ENCODE measurements at places on chromosomes 5 and 9. TPM values are rescaled to one million over a fixed set of nuclear protein-coding genes. Genes with fewer than 3 reads are reported as not detected.
A peak's percentile ranks its signal among the peaks of the same experiment; 100 is the strongest.

DNA sequence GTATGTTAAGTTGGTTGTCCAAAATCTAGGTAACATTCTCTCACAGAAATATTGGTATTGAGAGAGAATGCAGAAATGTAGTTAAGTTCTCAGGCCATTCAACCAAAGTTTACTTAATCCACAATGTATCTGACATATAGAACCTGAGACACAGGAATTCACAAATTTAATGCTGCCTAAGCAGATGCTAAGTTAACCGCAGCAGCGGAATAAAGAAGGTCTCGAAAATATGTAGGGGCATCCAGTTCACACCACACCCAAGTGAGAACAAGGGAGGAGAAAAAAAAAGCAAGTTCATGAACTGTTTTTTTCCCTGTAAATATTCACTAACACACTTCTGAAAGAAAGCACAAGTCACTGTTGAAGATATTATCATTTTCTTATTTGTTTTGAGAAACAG is 194.0 kb downstream of the BNC2 start:
- H3K36me3 ChIP-seq = no peaks in the 10 kb centered on the region
- no peak overlapping the region for H3K27ac ChIP-seq
- DNase-seq = no peak
- H3K27me3 ChIP-seq = peaks cover 41% of the 10 kb centered on the region
- H3K4me3 ChIP-seq = no peak overlapping the region
- no peaks in the 10 kb centered on the region for H3K4me1 ChIP-seq

- no peaks in the 10 kb centered on the region for H3K36me3 ChIP-seq
- H3K4me1 ChIP-seq = peaks cover 10% of the 10 kb centered on the region
- no peaks in the 10 kb centered on the region for H3K27me3 ChIP-seq
- H3K27ac ChIP-seq = peak overlapping the region; percentile 82
Measured at GRCh38 chr5:131810510-131811249, 13.9 kb upstream of the FNIP1 start.

GRCh38 chr5:37786862-37787519 is 52.9 kb downstream of the GDNF start:
- H3K4me3 ChIP-seq = no peak overlapping the region
- H3K4me1 ChIP-seq = no peaks in the 10 kb centered on the region
- no peaks in the 10 kb centered on the region for H3K36me3 ChIP-seq
- H3K27ac ChIP-seq = no peak overlapping the region
- DNase-seq = no peak
- no peaks in the 10 kb centered on the region for H3K27me3 ChIP-seq

- H3K36me3 ChIP-seq = no peaks in the 10 kb centered on the region
- H3K4me3 ChIP-seq = no peak overlapping the region
- no peaks in the 10 kb centered on the region for H3K27me3 ChIP-seq
Measured at GRCh38 chr9:93270976-93271375, 87.0 kb downstream of the WNK2 start.

GRCh38 chr5:24177821-24178220 is 467.0 kb downstream of the CDH10 start:
- no peak for DNase-seq
- H3K27ac ChIP-seq = no peak overlapping the region
- no peaks in the 10 kb centered on the region for H3K36me3 ChIP-seq
- no peak overlapping the region for H3K4me3 ChIP-seq

- no peaks in the 10 kb centered on the region for H3K36me3 ChIP-seq
- no peak overlapping the region for H3K4me3 ChIP-seq
- DNase-seq = peak; percentile 50
Measured at GRCh38 chr5:143041972-143042770, 272.0 kb downstream of the ARHGAP26 start.

GRCh38 chr5:61228229-61228628 is 66.0 kb upstream of the SMIM15 start:
- no peaks in the 10 kb centered on the region for H3K36me3 ChIP-seq
- H3K27ac ChIP-seq = no peak overlapping the region
- DNase-seq = peak; percentile 10
- H3K4me3 ChIP-seq = no peak overlapping the region
- no peaks in the 10 kb centered on the region for H3K27me3 ChIP-seq

GRCh38 chr5:8861764-8862163 is 684.1 kb downstream of the SEMA5A start:
- DNase-seq = no peak
- no peaks in the 10 kb centered on the region for H3K27me3 ChIP-seq
- H3K4me3 ChIP-seq = no peak overlapping the region

GRCh38 chr5:179118338-179118737 is 58.2 kb downstream of the ZNF354C start:
- no peaks in the 10 kb centered on the region for H3K36me3 ChIP-seq
- H3K27ac ChIP-seq = no peak overlapping the region
- H3K4me3 ChIP-seq = no peak overlapping the region
- DNase-seq = no peak
- H3K4me1 ChIP-seq = no peaks in the 10 kb centered on the region

DNA sequence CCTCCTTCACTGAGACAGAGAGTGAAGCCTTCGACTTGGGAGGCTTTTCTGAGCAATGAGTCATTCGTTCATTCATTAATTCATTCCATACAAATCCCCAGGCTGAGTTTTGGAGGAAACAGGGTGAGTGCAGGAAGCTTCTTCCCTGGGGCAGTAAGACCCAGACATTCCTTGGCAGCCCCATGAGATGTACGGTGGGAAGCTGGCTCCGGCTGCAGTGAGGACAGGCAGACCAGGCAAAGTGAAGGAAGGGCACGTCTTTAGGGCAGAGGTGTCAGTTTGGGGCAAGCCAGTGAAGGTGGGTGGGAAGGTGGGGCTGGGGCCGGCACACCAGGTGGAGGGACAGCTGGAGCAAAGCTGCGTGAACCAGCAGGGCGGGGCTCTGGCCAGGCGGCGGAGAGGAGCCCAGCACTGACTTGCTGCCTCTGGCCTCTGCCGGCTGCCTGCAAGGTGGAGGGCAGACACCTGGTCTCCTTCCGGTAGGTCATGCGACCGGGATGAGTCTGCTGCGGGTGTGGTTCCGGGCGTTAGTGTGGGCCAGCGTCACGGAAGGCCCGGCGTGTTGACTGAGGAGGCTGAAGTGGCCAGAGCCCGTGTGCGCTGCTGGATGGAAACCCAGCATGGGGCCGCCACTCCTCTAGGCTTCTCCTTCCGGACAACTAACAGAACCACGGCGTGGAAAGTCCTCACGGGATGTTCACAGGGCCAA is 16.6 kb downstream of the OLFM1 start:
- H3K4me1 ChIP-seq = no peaks in the 10 kb centered on the region
- no peaks in the 10 kb centered on the region for H3K27me3 ChIP-seq
- H3K36me3 ChIP-seq = no peaks in the 10 kb centered on the region

- no peaks in the 10 kb centered on the region for H3K4me1 ChIP-seq
- no peak overlapping the region for H3K4me3 ChIP-seq
- DNase-seq = peak; percentile 52
- no peaks in the 10 kb centered on the region for H3K36me3 ChIP-seq
- no peak overlapping the region for H3K27ac ChIP-seq
Measured at GRCh38 chr9:94014066-94014654, 59.0 kb upstream of the BARX1 start.

- no peaks in the 10 kb centered on the region for H3K4me1 ChIP-seq
- H3K4me3 ChIP-seq = no peak overlapping the region
- no peak overlapping the region for H3K27ac ChIP-seq
- H3K27me3 ChIP-seq = no peaks in the 10 kb centered on the region
- DNase-seq = no peak
Measured at GRCh38 chr9:108125625-108126024, 636.1 kb upstream of the KLF4 start.

GRCh38 chr9:70933321-70933720 is 188.1 kb downstream of the TRPM3 start:
- no peak overlapping the region for H3K27ac ChIP-seq
- no peaks in the 10 kb centered on the region for H3K27me3 ChIP-seq
- H3K4me3 ChIP-seq = no peak overlapping the region
- no peaks in the 10 kb centered on the region for H3K4me1 ChIP-seq
- no peaks in the 10 kb centered on the region for H3K36me3 ChIP-seq

GRCh38 chr5:62587737-62588136 is 9.1 kb downstream of the LRRC70 start:
- H3K4me1 ChIP-seq = peaks cover 3% of the 10 kb centered on the region
- DNase-seq = no peak
- no peak overlapping the region for H3K27ac ChIP-seq
- H3K27me3 ChIP-seq = no peaks in the 10 kb centered on the region
- H3K4me3 ChIP-seq = no peak overlapping the region

- H3K27ac ChIP-seq = peak overlapping the region; percentile 59
- H3K27me3 ChIP-seq = no peaks in the 10 kb centered on the region
- peaks cover 14% of the 10 kb centered on the region for H3K4me1 ChIP-seq
- no peaks in the 10 kb centered on the region for H3K36me3 ChIP-seq
Measured at GRCh38 chr9:99051406-99051805, 53.5 kb upstream of the TGFBR1 start.

DNA sequence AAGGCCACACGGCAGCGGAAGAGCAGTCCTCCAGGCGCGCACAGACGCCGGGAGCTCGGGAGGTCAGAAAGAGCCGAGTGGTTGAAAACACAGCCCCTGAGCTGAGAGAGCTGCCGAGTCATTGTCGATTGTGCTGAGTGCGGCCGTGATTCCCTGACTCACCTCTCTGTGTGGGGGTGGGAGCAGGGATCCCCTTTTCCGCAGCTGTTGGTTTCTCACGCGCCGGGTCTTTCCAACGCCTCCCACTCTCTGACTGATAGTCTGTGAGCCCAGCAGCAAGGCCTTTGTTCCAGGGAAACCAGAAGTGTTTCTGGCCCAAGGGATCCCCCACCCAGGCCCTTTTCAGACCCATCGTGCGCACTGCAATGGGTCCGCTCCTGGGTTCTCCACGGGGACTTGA is 97.3 kb downstream of the MRPL36 start:
- no peaks in the 10 kb centered on the region for H3K27me3 ChIP-seq
- H3K36me3 ChIP-seq = no peaks in the 10 kb centered on the region
- H3K27ac ChIP-seq = no peak overlapping the region
- no peak for DNase-seq
- no peak overlapping the region for H3K4me3 ChIP-seq

GRCh38 chr5:125372694-125373631 is 626.5 kb upstream of the ZNF608 start:
- H3K36me3 ChIP-seq = no peaks in the 10 kb centered on the region
- H3K4me1 ChIP-seq = peaks cover 24% of the 10 kb centered on the region
- no peak overlapping the region for H3K4me3 ChIP-seq
- no peaks in the 10 kb centered on the region for H3K27me3 ChIP-seq
- DNase-seq = peak; percentile 38
- no peak overlapping the region for H3K27ac ChIP-seq

GRCh38 chr5:136011414-136012001 is 17.3 kb upstream of the TGFBI start:
- H3K36me3 ChIP-seq = no peaks in the 10 kb centered on the region
- H3K4me3 ChIP-seq = no peak overlapping the region
- H3K27me3 ChIP-seq = peaks cover 15% of the 10 kb centered on the region
- H3K4me1 ChIP-seq = no peaks in the 10 kb centered on the region

- H3K4me3 ChIP-seq = no peak overlapping the region
- H3K4me1 ChIP-seq = peaks cover 10% of the 10 kb centered on the region
- no peaks in the 10 kb centered on the region for H3K36me3 ChIP-seq
- peaks cover 51% of the 10 kb centered on the region for H3K27me3 ChIP-seq
Measured at GRCh38 chr5:531749-532315, 7.6 kb upstream of the SLC9A3 start.

DNA sequence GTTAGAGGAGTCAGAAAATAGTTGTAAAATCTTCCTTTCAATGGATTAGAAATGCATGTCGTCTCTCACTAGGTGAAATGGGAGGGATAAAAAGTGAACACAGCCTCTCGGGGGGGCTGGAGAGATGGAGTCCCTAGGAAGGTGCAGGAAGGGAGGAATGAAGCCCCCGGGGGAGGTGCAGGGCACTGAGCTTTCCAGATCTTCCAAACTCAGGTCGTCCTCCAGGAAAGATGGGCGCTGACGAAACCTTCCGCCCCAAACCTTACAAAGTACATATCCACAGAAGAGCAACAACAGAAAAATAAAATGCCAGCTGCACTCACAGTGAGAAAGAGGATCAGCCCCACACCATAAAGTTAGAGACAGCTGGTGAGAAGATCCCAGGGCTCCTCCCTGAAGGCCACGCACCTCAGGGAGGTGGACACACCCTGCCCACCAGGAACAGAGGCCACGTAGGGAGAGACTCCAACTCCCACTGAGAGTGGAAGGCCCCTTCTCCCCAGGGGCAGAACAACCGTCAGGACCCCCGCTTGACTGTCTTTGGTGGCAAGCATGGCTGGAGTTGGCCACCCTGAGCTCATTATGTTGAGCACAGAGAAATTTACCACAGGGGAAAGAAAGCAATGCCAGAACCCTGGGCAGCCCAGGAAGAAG is 174.3 kb downstream of the AUH start:
- peaks cover 20% of the 10 kb centered on the region for H3K4me1 ChIP-seq
- DNase-seq = no peak
- no peaks in the 10 kb centered on the region for H3K27me3 ChIP-seq
- no peak overlapping the region for H3K4me3 ChIP-seq
- H3K27ac ChIP-seq = no peak overlapping the region

Gene ADAMTSL1
- total RNA-seq = 63.0 TPM

Gene TMEM174
- not detected for total RNA-seq

Gene ORM2
- not detected for total RNA-seq

Gene FBP2
- total RNA-seq = not detected

Gene TLX3
- total RNA-seq = not detected

Gene ISL1
- 10.4 TPM for total RNA-seq

Gene SCGB3A2
- total RNA-seq = not detected

Gene SPATA6L
- 0.46 TPM for total RNA-seq

Gene C9
- total RNA-seq = not detected

Gene ZNF300
- 8.7 TPM for total RNA-seq

Gene HTR4
- total RNA-seq = 2.3 TPM

Gene TMEM252
- not detected for total RNA-seq

Gene PCDHGB4
- 17.4 TPM for total RNA-seq

Gene MUSK
- total RNA-seq = not detected

Gene PTPN3
- total RNA-seq = 2.2 TPM

Data from cardiac muscle cell (in vitro differentiated cells and primary cell).